ENCODE measurements at places on chromosomes 16 and 17.

- DNase-seq, result no peak
Observed at GRCh38 chr16:69618721-69619120, 53.0 kb downstream of the NFAT5 start.

- no peak for DNase-seq
Observed at GRCh38 chr16:73605309-73605708, 557.4 kb upstream of the ZFHX3 start.

DNA sequence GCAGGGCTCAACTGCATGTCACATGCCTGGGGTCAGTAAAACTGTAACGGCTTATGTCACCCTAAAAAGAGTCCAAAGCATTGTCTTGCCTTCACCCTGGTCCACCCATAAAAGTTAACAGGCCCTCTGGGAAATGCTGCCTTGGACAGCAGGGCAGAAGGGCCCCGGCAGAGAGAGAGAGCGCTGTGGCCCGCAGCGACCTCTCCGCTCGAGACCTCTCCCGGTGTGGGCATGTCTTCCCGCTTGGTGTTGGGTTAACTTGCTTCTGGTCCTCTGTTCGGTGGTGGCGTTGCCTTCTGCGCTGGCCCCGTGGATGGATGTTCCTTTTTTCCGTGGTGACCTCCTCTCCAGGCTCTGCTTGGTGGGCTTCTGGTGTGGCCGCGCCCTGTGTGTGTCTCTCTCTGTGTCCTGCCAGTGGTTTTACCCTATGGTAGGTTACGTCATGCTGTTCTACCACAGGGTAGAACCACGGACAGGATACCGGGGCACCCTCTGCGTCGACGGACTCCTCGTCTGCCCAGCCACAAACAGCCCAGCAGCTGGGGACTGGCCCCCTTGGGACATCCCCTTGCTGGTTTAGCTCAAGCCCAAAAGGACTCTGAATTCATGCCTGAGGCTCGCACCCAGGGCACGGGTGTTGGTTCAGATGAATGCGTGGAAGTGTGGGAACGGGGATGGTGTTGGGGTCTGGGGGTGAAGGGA is 18.3 kb upstream of the CLEC18A start:
- no peak for DNase-seq

GRCh38 chr17:81334987-81335772 is 40.1 kb upstream of the SLC38A10 start:
- DNase-seq, result no peak

GRCh38 chr16:4373356-4373908 is 1.8 kb downstream of the VASN start:
- DNase-seq, result no peak

DNA sequence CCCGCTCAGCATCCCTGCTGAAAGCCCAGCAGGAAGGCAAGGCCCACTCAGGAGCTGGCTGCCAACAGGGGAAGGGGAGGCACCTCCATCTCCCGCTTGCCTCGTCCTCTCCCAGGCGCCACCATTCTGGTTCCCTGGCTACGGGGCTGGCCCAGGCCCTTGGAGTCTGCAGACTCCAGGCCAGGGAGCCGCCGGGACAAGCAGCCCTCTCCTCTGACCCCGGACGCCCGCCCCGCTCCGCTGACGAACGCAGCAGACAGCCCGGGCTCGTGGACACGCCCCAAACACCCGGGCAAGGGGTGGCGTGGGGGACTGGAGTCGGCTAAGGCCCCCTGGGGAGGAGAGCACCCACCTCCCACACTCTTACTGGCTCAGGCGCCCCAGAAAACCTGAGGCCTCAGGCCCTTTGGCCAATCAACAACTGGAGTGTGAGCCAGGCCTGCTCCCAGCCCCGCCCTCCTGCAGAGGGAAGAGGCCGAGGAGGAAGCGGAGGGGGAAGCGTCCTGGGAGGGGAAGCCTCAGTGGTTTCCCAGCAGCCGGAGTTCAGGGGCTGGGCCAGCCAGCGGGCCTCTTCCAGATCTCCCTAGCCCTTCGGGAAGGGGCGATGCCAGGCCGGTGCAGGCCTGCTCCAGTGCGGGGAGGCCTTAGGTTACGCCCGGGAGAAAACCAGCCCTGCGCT is 4.2 kb downstream of the MNT start:
- DNase-seq, result peak; percentile 43

DNA sequence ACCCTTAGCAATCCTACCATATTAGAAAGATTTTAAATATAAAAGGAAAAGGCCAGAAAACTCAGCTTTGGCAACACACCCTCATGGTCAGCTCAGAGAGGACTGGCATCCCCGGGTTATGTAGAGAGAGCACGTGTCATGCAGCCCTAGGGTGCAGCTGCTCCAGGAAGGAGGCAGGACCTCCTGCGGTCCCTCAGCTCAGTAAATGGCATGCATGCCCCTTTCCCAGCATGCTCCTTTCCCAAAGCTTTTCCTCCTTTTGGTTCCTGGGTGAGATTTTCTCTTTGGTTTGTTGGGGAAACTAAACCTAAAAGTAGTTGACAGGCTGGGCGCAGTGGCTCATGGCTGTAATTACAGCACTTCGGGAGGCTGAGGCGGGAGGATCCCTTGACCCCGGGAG is 3.9 kb downstream of the GAN start:
- no peak for DNase-seq

DNA sequence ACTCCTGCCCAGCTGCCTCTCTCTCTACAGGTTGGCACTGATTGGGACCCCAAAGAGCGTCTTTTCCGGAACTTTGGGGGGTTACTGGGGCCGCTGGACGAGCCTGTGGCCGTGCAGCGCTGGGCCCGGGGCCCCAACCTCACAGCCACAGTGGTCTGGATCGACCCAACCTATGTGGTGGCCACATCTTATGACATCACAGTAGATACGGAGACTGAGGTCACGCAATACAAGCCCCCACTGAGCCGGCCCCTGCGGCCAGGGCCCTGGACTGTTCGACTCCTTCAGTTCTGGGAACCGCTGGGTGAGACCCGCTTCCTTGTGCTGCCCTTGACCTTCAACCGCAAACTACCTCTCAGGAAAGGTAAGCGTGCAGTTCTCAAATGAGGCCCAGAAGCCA is 12.3 kb downstream of the XYLT2 start:
- no peak for DNase-seq

GRCh38 chr16:26830428-26831127 is 236.1 kb upstream of the C16orf82 start:
- DNase-seq, result no peak

GRCh38 chr16:30663820-30664219 is 5.6 kb downstream of the FBRS start:
- DNase-seq, result no peak

GRCh38 chr17:21202512-21202911 is 11.4 kb downstream of the TMEM11 start:
- DNase-seq, result no peak

GRCh38 chr17:2222901-2223616 is 80.5 kb downstream of the SMG6 start:
- DNase-seq, result peak; percentile 72

DNA sequence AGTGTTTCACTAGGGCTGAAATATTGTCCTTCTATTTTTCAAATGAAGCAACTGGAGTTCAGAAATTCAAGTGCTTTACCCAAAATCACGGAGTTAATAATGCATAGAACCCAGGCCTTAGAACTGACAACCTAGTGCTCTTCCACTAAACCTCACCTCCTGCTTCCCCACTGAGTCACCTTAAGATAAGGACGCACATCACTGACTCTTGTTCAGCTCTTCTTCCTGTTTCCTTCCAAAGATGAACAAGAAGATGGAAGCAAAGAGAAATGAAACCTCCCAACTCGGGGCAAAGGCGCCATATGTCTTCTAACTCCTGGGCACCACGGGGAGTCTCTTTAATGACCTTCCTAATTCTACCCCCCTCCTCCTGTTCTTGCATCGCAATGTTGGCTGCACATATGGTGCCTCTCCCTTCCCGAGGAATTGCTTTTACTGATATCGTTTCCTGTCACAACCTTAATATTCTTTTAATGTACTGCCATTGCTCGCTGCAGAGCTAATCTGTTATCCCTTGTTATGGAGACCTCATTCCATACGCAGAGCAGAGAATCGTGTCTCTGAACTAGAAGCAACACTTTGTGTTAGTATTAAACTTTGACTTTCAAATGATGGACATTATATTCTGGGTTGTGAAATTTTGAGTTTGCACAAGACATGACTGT is 591.4 kb downstream of the TMEM114 start:
- no peak for DNase-seq

DNA sequence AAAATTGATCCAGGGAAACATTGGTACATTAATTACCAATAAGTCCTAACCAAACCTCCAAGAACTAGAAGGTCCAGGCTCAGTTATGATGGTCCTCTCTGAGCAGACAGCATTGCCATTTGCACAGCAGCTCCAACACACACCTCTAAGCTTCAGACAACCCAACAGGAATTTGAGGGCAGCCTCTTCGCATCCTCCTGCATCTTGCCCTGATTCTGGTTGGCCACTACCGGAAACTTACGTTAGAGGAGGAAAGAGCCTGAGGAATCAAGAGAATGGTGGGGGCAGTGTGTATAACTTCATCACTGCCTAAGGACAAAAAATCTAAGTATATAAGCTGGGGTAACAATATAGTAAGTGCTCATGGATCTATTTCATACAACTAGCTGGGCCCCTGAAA is 15.7 kb downstream of the FAM117A start:
- peak; percentile 24 for DNase-seq

- DNase-seq, result no peak
Observed at GRCh38 chr17:35265071-35265470, 22.2 kb downstream of the SLFN5 start.

DNA sequence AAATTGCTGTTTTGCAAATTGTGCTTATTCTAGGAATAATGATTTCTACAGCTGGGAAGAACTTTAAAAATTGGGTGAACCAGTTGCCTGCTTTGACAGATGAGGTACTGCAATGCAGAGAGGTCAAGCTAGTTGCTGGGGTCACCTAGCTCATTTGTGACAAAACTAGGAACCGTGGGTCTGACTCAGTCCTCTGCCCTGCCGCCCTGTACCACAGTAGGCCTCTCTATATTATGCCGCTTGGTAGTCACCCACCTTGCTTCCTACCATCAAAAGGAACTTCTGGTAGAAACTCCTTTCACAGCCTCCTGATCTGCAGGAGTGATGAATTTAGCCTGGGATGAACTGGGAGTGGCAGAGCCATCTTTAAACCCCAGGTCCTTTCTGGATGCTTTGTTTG is 105.7 kb downstream of the PITPNC1 start:
- no peak for DNase-seq

DNA sequence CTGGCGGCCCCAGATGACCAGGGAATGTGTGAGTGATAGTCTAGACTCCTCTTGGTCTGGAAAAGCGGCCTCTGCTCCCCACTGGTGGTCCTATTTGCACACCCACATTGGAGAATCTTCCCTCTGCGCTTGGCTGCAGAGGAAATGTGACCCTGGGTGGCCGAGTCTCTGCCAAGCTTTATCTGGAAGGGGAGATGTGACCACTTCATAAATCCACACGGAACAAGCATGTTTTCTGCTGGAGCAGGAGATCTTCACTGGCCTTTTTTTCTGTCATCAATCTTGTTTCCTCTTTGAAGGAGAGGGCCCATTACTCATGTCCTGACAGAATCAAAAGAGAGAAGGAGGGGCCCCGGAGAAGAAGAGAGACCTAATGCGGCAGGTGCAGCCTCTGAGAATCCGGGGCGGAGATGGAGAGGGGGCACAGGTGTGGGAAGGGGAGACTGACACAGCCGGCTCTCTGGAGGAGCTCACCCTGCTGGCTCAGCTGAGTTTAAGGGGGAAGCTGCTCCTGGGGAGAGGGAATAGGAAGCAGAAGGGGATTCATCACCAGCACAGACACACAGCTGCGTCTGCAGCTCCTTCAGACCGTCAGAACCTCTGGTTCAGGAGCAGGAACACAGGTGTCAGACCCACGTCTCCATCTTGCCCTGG is 116.3 kb downstream of the SOX9 start:
- no peak for DNase-seq

GRCh38 chr17:21172846-21173245 is 41.1 kb downstream of the TMEM11 start:
- DNase-seq, result no peak

DNA sequence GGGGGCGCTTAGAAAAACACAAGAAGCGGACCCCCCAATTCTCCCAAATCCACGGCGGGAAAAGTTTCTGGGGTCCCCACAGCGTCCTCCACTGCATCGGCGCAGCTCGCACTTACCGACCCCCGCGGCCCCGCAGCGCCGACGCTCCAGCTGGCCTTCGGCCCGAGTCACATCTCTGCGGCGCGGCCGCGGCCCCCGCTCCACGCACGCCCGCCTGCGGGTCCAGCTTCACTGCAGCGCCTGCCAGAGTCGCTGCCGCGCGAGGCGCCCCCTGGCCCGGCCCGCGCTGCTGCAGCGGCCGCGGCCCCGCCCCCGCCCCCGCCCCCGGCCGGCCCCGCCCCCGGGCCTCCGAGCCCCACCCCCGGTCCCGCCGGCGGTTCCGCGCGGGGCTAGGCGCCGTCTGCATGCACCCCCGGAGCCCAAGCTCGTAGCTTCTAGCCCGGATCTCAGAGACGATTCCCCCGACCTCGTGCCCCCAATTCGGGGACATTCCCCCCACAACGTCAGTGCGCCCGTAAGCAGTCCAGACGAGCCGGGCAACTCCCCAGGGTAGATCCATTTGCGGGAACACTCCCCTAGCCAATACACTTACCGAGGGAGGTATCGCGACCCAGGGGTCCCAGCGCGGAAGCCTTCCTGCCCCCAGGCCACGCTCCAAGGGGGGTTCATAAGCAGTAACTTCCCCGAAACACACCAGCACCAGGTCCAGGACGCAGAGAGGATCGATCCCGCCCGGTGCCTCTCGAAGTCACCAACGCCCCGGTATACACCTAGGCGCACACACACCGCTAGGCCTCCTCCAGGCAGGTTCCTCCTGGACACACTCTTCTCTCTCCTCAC is at the start of gene GPRC5B:
Gene GPRC5B, minus strand, starts transcription at position 238 of the 840 bp plus-strand sequence. CDS start 12,003 bp downstream, outside the sequence.
- peak; percentile 44 for DNase-seq

- peak; percentile 29 for DNase-seq
Observed at GRCh38 chr16:3023415-3023668, 400 bp downstream of the HCFC1R1 start.

- DNase-seq, result no peak
Observed at GRCh38 chr16:3878610-3879009, 1.9 kb downstream of the CREBBP start.

DNA sequence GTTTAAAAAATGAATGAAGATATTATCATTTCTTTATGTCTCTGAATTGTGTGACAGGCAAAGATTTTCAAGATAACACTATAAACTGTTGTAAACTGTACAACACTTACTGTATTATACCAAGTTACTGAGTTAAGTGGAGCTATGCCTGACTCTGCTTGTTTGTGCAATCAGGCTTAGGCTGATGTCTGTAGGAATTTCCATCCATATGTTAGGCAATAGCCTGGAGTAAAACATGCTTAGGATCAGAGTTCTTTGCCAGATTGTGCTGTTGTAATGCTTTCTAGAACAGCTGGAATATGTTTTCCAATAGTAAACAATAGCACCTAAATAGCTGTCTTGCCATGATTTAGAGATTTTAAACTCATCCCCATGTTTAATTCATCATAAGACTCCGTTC is 1496.7 kb downstream of the CDH11 start:
- DNase-seq, result no peak

DNA sequence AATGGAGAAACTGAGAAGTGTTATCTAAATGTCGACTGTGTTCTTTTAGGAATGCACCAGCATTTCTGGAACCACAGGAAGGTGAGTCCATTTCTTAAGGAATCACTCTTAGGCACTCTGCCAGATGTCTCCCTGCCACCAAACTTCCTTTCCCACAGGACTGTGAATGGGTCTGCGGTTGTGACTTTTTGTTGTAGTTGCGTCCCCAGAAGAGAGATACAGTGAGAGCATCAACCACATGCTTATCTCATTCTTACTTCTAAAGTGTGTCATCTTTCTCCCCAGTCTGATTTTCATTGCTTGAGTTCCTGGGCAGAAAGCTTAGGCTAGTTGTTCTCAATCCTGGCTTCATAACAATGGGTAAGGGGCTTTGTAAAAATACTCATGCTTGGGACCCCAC is 13.4 kb downstream of the ITPRIPL2 start:
- DNase-seq, result peak; percentile 7
